ENCODE measurements at places on chromosomes 12 and 14.

GRCh38 chr12:30450872-30451271 is 244.8 kb downstream of the IPO8 start:
- no peak for DNase-seq

DNA sequence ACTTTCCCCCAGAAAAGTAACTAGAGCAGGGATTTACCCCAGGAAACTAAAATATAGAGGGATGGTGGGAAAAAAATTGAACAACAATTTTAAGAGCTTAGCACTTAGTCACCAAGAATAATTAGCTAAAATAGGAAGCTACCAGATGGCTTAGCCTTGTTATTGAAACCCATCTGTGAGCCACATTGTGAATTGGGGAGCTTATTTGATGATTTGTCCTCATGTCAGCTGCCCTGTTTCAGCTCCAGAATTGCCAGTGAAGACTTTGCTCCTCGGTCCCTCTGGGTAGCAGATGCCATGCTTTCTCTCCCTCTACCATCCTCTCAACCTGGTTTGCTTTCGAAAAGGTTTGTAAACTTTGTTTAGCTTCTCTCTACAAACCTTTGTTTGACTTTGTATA is 67.7 kb upstream of the PTHLH start:
- peak; percentile 99 for DNase-seq

DNA sequence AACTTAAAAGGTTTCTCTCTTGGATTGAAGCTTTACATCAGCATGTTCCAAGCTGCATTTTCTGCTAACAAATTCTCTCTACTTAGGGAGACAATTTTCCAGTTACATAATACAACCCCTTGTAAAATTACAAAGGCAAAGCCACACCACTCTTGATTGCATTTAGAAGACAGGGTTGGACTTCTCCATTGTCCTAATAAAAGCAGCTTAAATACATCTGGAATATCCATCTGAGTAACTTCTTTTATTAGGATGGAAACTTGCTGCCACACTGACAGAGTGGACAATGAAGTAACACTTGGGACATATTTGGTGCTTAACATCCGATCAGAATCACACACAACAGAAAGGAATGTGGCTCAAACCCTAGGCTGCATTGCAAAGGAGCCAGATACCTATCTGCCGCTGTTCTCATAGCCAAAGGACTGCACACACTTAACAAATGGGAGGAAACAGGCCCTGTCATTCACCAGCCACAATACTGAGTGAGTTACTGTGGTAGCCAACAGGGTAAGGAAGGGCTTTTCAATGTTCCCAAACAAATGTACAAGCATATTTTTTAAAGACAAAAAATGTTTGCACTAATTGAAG is 157.2 kb downstream of the PAX9 start:
- no peak for DNase-seq

DNA sequence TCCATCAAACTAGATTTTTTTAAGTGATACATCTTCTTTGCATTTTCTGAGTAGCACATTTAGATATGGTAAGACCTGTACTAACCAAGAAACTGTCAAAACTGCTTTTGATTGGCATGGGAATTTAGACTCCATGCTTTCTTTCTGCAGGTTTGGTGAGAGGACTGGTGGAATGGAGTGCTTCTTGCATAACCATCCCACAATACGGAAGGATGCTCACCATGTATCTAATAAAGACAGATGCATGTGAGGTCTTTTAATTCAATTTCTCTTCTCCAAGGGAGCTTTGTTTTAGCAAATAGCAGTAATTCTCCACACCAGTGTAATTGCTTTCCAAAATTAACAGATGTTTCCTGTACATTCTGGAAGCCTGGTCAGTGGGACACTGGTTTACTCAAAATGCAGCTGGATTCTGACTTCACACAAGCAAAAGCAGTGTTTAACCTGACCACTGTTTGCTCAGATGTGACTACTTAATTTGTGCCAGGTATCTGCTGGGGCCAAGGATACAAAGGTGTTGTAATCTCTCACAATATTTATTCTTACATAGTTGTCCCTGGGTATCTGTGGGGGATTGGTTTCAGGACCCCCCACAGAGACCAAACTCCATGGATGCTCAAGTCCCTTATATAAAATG is 26.1 kb downstream of the FGD6 start:
- no peak for DNase-seq

DNA sequence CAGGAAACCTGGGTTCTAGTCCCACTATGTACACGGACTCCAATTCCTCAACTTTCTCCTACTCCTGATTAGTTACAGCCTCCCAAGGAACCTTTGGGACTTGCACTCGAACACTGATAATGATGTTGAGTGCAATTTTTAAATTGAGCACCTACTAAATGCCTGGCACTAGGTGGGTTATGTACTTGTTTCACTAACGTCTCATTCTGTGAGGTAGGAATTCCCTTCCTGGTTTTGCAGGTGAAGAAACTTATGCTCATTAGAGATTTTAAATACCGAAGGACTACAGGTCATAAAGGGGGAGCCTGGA is 536 bp downstream of the PARPBP start:
- DNase-seq = no peak

DNA sequence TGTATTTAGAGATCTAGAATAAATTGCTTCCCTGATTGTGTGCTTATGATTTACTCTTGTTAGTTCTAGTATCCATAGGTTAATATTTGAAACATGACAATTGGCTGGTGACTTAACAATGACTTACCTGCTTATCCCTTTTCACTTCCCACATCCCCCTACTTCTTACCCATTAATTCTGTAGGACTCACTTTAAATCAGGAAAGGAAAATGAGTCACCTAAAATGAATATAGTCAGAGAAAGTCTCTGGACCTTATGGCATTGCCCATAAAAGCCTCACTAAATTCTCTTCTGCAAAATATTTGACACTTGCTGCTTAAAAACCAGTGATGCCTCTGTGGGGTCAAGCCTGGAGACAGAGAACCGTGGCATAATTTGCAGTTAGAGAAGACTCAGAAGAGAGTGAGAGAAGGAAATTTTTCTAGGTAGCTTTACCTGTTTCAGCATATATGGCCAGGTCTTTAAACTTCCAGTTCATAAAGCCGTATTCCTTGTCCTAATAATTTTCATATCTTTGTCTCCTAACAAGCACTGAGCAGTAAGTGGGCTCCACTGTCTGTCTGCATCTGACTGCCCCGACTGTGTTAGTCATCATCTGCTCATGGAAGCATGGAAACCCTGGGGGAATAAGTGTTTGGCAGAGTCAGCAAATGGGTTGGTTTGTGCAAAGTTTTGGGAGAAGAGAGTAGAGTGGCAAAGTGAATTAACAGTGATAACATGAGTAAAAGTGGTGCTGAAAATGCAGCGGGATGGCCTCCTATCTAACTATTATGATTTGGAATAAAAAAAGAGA is 294.4 kb downstream of the AKAP6 start:
- DNase-seq = no peak

DNA sequence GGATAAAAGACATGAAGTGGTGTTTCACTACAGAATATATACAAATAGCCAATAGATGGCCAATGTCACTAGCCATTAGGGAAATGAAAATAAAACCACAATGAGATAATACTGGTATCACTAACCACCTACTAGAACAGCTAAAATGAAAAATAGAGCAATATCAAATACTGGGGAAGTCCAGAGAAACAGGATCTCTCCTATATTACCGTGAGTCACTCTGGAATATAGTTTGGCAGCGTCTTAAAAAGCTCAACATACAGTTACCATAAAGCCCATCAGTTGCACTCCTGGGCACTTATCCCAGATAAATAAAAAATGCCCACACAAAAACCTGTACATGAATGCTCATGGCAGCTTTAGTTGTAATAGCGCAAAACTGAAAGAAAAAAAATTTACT is 101.7 kb downstream of the TMTC1 start:
- DNase-seq = no peak

GRCh38 chr12:15151161-15152091 is 69.8 kb downstream of the RERG start:
- DNase-seq = peak; percentile 11

GRCh38 chr14:31205681-31206535 is 1.7 kb downstream of the HECTD1 start:
- peak; percentile 26 for DNase-seq

- DNase-seq = no peak
These were observed 47.8 kb upstream of the CEP83 start for GRCh38 chr12:94507455-94507854.

GRCh38 chr12:102745971-102746600 is 171.0 kb downstream of the PAH start:
- DNase-seq = no peak

DNA sequence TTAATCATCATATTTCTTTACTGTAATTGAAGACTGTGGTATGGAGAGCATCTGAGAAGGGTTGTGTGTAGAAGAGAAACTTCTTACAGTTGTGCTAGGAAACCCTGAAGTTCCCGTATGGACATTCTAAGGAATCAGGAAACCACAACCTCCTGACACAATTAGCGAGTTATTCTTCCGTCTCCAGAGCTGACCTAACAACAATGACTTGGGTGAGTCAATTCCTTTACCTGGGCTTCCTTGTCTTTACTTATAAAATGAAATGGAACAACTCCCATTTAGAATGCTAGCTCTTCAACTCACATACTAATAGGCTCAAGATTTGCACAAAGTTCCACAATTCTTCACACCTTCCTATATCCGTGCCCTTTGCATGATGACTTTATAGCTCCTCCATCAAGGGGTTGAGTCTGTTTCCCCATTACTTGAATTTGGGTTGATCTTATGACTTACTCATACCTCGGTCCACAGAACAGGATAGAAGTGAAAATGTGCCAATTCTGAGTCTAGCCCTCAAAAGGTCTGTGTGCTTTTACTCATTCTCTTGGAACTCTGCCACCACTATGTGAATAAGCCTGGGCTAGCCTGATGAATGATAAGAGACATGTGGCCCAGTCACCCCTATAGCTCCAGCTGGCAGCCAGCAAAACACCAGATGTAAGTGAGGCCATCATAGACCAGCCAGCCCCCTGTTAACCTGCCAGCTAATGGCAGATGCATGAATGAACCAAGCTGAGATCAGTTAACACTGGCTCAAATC is 459.4 kb downstream of the ETNK1 start:
- peak; percentile 100 for DNase-seq

GRCh38 chr14:58272588-58273372 is 25.6 kb upstream of the ARID4A start:
- DNase-seq = no peak

DNA sequence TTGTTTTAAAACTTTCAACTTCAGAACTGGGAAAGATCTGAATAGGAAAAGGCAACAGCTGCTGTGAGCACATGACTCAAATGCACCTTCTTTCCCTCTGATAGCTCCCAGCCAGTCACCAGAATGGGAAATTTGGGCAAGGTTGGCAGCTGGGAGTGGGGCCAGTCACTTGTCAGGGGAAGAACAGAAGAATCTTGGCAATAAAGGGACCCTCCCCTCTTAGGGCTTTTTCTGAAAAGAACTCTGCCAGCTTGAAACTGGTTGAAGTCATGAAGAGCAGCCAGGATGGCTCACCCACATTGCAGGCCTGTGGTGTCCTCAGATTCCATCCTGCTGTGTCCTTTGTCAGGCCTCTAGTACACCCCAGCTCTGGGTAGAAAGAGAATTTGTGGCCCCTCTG is 10.3 kb upstream of the RIC8B start:
- no peak for DNase-seq

DNA sequence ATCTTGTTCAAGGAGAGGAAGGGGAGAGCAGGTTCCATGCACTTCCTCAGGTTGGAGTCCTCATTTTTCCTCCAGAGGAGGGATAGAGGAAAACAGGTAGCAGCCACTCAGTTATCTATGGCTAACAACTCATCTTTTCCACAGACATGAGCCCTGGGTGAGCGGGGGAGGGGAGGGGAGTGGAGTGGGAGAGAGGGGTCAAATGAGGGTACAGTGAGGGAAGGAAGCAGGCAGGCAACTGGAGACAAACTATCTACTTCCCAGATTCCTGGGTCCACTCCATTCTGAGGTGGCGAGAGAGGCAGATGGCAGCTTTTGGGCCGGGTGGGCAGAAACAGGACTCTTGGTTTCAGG is 2.6 kb upstream of the ZNF385A start:
- no peak for DNase-seq

DNA sequence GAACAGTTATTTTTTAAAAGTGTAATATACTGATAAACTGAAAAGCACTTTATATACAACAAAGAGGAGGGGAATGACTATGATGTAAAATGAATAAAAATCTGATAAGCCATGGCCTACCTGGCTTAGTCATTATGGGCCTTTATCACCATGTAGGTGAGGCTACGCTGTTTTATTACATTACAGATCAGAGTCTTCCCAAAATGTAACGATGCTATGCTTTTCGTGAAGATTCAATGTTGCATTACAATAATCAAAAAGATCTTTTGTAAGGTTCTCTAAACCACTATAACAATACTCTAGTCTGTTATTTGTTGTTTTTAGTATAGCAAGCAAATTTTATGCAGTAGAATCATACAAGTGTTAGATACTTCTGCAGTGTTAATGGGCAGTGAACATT is 34.2 kb downstream of the ARID4A start:
- no peak for DNase-seq

GRCh38 chr14:81161088-81161487 is 59.7 kb downstream of the GTF2A1 start:
- no peak for DNase-seq

DNA sequence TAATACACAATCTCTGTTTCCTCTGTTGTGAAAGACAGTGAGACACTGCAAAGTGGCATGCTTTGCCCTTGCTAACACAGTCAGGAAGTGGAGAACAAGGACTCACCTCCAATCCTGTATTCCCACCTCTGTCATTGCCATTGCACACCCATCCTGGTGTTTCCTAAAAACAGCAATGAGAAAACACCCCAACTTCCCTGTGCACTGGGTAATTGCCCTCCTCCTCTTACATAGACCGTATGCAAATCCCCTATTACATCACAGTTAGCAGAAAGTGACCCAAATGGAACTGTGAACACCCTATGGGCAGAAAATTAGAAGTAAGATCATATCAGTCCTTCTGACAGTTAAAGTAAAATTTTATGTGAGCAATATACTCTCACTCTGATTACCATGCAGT is 355.5 kb downstream of the BCL11B start:
- DNase-seq = no peak

- no peak for DNase-seq
These were observed 635.5 kb downstream of the SLC16A7 start for GRCh38 chr12:60231303-60231702.

- DNase-seq = no peak
These were observed 335.5 kb upstream of the SFSWAP start for GRCh38 chr12:131375261-131375971.

- DNase-seq = no peak
These were observed 127.2 kb downstream of the SLC15A5 start for GRCh38 chr12:16150276-16150675.
